Urinary bladder (tissue), 4 donors: ENCODE measurements at places on chromosomes 12 and 14. TPM values are rescaled to one million over a fixed set of nuclear protein-coding genes. Genes with fewer than 3 reads are reported as not detected.

CMTM5 gene
- total RNA-seq: 3.5 TPM

OSBPL8 gene
- 153 TPM for total RNA-seq

DNA sequence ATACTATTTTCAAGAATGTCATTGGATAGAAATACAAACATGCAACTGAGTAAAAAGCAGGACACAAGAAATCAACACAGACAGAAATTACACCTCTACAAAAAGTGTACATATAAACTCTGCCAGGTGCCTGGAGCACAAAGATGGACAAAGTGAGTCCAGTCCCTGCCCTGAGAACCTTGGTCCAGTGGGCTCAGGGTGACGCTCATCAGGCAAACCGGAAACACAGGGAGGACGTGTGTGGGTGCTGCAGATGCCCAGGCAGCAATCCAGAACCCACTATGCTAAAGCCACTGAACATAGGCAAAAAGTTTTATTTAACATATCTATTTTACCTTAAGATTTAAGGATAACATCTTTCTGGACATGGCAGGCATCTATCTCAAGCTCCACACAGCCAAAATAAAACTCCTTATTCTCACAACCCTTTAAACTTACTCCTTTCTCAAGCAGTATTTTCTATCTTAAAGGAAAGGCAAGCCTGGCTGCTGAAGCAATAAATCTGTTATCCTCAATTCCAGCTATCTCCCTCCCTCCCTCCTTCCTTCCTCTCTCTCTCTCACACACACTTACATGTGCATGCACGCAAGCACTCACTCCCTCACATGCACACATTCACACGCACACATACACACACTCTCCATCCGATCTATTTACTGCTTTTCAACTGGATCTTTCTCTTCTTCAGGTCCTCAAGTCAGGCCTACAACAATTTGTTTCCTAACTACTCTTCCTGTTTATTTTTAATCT, 10.2 kb downstream of the PPP1R13B start:
- DNase-seq: no peak

DNA sequence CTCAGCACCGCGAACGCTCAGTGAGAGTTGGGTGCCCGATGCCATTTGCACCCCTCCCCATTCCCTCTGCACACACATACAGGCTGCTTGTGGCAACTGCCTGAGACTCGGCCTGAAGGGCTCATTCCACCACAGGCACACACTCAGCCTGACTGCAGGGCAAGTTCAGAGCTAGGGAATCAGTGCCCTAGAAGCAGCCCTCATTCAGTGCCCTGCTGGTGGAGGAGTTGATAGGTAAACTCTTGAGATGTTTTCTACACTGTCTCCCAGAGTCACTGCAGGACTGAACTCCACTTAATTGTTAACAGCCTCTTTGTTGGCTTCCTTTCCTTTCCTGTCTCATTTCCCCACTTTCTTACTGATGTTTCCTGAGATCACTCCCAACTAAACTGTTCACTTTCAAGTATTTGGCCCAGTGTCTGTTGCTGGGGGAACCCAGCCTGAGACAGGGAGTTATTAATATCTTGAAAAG, 16.9 kb downstream of the PPP1R36 start:
- no peak for DNase-seq

DNA sequence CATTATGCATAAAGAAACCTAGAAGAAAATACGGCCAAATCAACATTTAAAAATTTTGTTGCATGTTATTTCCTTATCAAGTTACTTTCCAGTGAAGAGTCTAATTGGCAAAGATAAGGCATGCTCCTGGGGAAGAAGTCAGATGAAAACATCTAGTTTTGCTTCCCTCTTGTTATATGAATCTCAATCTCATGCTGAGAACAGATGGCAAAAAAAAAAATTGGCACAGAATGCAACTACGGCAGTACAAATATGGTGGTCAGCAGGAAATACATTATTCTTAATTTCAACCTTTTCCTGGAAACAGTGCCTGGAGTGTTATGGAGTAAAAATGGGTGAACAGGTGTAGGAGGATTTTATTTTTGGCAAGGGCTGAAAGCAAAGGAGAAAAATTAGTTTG, 32.8 kb downstream of the HECTD4 start:
- no peak for DNase-seq
